Hematopoietic multipotent progenitor cell (in vitro differentiated cells): ENCODE measurements at places on chromosomes 6 and 20. TPM values are rescaled to one million over a fixed set of nuclear protein-coding genes. Genes with fewer than 3 reads are reported as not detected.

DNA sequence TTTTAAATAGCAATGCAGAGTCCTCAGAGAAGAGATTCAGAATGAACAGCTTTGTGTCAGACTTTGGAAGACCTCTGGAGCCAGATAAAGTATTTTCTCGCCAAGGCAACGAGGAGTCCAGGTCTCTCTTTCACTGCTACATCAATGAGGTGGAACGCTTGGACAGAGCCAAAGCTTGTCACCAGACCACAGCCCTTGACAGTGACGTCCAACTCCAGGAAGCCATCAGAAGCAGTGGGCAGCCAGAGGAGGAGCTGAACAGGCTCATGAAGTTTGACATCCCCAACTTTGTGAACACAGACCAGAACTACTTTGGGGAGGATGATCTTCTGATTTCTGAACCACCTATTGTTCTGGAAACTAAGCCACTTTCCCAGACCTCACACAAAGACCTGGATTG lies 55.5 kb downstream of the MRAP2 start:
- no peak for DNase-seq

- DNase-seq: no peak
Measured at GRCh38 chr20:38665094-38665493, 59.2 kb upstream of the SLC32A1 start.

GRCh38 chr6:118460958-118461470 lies 87.1 kb upstream of the PLN start:
- no peak for DNase-seq

DNA sequence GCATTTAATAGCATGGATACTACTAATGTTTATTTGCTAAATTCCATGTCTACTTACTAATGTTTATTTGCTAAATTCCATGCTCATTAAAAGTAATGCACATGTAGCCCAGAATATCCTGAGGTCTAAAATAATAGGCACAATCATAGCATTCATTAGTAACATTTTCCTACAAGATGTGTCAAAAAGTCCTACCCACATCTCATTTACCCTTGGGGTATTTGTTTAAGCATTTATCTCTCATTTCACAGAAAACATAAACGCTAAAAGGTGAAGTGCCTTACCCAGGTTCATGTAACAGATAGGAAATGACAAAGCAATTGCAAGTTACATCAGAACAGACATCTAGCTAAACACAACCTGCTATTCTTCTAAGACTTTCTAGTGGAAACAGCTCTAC lies 457.1 kb downstream of the HACE1 start:
- no peak for DNase-seq

DNA sequence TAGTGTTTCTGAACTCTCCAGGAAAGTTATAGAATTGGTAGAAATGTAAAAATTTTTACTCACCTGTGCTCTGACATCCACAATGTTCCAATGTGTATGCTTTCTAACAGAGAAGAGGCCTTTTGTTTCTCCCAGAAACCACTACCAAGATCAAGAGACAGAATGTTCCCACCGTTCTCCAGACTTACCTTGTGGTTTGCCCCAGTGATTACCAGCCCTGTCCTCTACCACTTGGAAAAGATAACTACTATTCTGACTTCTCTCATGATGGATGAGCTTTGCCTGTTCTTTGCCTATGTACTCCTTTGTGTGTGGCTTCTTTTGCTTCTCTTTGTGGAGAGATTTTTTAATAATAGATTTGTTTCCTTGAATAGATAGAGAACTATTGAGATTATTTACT lies 173.0 kb upstream of the SCGN start:
- DNase-seq: no peak

The SERPINB1 gene
- total RNA-seq: 324 TPM

The KIAA1755 gene
- not detected for total RNA-seq

DNA sequence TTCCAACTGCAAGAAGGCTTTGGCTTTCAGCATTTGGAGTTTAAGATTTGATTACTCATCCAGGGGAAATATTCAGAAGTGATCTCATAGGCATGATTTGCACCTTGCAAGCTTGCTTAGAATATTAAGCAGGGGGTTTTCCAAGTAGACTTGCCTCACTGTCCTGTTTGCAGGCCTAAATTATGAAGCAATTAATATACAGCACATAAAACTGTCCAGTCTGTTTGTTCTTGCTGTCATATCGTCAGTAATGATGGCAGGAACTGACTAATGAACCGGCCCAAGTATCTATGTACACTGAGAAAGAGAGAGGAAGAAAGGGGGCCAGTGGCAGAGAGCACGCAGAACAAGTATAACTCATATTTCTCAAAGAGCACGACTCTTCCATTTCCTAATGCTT lies 212.5 kb upstream of the SUPT3H start:
- DNase-seq: peak; percentile 50

DNA sequence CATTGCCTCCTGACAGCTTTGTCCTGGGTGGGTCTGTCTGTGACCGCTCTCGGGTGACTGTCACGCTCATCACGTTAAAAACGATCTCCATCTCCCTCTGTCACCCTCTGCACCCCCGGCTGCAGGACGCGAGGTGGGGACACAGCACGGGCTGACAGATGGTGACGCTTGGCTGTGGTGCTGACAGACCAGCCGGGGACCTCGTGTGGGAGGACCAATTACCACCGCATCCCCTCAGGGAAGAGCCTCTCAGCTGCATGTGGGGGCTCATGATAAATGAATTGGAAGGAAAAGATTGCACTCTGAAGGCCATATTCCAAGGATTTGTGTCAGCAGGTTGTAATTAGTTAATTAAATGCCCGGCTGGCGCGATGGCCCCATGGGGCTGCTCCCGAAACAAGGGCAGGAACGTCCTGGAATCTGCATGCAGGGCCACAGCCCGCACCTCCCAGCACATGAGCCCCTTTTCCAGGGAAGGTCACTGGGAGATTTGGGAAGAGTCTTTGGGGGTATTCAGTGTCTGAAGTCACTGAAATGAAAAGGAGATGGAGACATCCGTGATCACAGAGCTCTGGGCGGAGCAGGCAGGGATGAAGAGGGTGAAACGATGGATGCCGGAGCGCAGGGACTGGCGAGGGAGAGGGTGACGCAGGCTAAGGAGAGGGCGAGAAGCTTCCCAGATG lies 87.1 kb downstream of the ERMARD start:
- no peak for DNase-seq

GRCh38 chr20:9492067-9492466 lies 22.3 kb upstream of the LAMP5 start:
- no peak for DNase-seq

DNA sequence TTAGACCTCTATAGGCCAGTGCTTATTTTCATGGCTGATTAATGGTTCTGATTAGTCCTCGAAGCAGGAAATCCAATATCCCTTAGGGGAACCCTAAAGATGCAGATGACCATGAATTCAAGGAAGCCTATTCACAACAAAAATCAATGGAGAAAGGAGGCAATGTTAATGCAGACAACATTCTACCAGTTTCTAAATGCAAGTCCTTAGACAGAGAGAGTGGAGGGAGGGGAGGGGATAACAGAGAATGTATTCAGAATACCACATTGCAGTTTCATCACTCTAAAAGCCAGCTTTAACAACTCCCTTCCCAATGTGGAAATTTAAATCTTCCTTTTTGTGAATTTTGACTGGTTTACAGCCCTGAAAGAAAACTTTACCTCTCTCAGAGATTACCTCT lies 87.1 kb upstream of the POU3F2 start:
- DNase-seq: no peak

DNA sequence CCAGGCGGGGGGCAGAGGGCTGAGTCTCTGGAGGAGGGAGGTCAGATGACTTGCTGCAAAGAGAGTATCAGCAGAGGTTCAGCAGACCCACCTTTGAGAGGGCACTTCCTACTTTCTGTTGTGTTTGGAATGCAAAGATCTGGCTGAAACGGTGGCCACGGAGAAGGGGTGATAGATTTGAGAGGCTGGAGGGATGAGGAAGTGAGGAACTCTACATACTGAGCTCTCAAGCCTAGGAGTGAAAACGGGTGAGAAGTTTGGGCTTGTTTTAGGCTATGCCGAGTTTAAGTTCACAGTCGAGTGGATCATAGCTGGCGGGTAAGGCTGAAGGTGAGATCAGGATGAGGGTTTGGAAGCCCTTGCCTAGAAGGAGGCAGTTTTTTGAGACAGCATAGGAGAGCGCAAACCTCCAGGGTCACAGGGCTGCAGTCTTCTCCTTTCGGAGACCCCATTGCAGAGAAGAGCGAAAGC lies 477 bp upstream of the ITPA start:
- peak; percentile 32 for DNase-seq

- no peak for DNase-seq
Measured at GRCh38 chr6:51613558-51613957, 473.9 kb downstream of the PKHD1 start.

The ABRACL gene
- 24.5 TPM for total RNA-seq

- no peak for DNase-seq
Measured at GRCh38 chr6:20833881-20834515, 299.7 kb downstream of the CDKAL1 start.

- DNase-seq: no peak
Measured at GRCh38 chr6:36820700-36821580, 18.3 kb downstream of the CPNE5 start.

DNA sequence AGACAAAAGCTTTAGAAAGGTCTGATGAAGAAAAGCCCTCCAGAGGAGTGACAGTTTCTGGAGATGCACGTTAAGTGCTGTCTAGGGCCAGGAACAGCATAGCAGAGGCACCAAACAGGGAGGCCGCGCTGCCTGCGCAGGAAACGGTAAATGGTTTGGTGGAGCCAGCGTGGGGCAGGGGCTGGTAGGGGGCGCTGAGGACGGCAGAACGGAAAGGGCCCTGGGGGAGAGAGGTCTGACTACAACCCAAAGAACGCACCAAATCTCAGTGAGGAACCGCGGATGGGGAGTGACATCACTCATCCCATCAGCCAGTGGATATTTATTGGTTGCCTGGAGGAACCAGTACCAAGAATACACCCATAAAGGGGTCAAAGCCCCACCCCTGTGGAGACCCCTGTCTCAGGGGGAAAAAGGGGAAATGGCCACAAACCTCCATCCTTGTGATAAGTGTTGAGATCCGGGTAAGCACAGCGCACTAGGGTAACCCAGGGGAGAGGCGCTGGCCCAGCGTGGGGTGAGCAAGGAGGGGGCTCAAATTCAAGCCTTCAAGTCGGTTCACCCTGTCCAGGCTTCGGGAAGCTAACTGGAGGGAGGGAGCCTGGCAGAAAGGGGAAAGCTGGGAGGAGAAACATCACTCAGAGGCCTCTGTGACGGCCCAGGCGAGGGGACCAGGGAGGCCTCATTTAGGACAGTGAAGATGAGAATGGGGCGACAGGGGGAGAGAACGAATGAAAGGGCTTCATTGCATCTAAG lies 249.2 kb upstream of the QKI start:
- DNase-seq: no peak

GRCh38 chr6:144349690-144350527 lies 64.8 kb downstream of the UTRN start:
- DNase-seq: peak; percentile 62

DNA sequence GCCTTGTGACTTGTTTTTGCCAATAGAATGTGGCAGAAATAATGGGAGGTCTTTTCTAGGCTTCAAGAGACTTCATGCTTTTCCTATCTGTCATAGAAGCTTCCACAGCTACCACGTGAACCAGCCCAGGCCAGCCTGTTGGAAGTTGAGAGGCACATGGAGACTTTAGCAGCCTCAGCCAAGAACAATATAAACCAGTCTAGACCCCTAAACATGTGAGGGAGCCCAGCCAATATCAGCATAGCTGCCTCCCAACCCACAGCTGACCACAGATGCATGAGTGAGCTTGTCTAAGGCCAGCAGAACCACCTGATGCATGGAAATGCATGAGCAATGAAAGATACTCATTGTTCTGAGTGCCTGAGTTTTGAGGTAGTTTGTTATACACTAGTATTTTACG lies 540.7 kb upstream of the BTBD3 start:
- no peak for DNase-seq

The RAET1E gene
- under 0.01 TPM for total RNA-seq

- DNase-seq: peak; percentile 16
Measured at GRCh38 chr6:166626177-166627032, 646 bp downstream of the RPS6KA2 start.

The ADGRF4 gene
- total RNA-seq: under 0.01 TPM

The DDR1 gene
- 3.0 TPM for total RNA-seq

DNA sequence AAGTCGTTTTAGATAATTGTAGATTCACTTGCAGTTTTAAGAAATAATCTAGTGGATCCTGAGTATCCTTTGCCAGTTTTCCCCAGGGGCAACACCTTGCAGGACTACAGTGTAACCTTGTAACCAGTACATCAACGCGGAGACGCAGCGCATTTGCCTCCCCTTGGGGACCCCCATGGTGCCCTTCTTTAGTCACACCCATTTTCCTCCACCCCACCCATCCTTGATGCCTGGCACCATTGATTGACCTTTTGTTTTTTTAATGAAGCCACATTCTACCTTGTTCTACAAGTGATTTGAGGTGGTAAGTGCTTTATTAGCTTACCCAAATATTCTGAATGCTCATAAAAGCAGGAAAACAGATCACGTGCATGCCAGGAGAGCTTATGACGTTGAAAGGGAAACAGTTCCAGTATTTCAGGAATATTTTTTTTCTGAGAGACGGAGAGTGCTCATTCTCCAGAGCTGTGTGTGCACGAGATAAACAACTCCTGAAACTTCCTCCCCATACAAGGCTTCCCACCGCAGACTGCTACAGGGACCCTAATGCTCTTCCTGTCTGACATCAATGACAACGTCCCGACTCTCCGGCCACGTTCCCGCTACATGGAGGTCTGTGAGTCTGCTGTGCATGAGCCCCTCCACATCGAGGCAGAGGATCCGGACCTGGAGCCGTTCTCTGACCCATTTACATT lies 35.7 kb downstream of the CDH26 start:
- DNase-seq: no peak

- DNase-seq: peak; percentile 62
Measured at GRCh38 chr6:31128093-31128676, 7.9 kb upstream of the CDSN start.

DNA sequence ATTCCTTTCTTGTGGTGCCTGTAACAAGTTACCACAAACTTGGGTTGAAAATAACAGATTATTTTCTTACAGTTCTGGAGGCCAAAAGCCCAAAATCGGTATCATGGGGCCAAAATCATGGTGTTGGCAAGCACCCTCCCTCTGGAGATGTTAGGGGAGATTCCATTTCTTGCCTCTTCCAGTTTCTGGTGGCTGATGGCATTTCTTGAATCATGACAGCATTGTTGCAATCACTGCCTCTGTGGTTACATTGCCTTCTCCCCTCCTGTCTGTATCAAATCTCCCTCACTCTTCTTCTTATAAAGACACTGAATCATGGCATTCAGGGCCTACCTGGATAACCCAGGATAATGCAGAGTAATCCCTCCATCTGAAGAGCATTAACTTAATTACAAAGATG lies 17.9 kb upstream of the TENT5A start:
- no peak for DNase-seq

The ULBP2 gene
- 0.27 TPM for total RNA-seq

The TBX18 gene
- under 0.01 TPM for total RNA-seq

DNA sequence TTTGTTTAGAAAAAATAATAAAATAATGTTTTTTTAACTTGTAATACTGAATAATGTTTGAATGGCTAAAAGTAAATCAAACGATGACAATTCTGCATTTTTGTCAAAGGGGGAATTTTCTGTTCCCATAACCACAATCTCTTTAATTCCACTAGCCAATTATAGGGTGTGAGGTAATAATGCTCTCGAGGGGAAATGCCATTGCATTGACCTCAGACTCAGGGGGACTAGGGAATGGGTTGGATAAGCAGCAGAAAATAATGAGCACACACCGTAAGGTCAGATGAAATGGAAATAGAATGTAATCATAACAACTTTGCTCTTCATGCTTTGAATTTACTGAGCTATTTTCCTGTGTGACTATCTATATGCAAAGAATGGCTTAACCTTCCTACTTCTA lies 584.7 kb downstream of the RFPL4B start:
- no peak for DNase-seq

The CDH4 gene
- 8.6 TPM for total RNA-seq

The GTF2H4 gene
- total RNA-seq: 19.1 TPM
